Hypothalamus (tissue), 51 donors: ENCODE measurements at places on chromosomes 4 and X.

GRCh38 chr4:38667085-38667893 lies 3.3 kb downstream of the KLF3 start:
- DNase-seq: no peak

DNA sequence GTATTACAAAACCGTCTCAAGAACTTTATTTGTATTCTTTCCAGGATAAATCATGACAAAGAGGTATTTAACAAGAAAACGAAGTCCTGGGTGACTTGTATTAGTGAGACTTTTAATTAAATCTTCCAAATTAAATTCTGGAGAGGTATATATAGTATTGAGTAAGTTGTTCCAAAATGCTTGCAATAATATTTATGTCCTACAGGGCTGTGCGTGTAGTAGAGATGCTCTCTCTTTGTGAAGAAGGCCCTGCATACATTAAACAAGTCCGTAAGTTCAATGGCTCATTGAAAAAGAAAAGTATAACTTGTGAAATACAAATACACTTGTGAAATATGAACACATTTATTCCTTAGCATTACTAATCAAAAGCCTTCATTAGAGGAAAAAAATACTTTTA lies 211.4 kb downstream of the ARHGAP24 start:
- no peak for DNase-seq

DNA sequence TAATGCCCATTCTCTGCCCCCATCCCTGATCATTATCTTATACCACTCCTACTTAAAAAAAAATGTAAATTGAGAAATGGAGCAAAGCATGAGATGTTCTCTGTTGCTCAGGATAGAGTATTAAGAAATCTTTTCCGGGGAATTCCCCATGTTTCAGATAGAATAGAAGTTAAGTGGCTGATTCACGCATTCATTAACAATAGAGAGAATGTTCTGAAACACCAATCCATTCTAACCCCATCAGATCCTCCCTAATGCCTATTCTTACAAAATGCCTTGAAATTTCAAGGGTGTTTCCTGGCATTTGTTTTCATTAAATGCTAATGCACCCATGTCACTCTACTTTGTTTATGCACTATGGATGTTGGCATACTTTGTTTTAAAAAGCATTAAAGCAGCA lies 101.1 kb downstream of the AREG start:
- DNase-seq: no peak

DNA sequence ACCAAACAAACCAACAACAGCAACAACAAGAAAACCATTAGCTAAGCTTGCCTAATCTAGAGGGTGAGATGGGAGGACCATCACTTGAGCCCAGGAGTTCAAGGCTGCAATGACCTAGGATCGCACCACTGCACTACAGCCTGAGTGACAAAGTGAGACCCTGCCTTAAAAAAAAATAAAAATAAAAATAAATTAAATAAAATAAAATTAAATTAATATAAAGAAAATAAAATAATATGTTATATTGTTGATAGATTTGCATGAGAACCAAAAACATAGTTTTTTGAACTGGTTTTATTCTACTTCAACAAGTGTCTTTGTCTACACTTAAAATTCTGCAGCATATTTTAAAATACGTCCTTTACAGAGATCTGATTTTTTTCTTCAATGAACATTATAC lies 2683.1 kb downstream of the ARAP2 start:
- DNase-seq: no peak

GRCh38 chr4:141240671-141241070 lies 20.0 kb downstream of the ZNF330 start:
- no peak for DNase-seq

DNA sequence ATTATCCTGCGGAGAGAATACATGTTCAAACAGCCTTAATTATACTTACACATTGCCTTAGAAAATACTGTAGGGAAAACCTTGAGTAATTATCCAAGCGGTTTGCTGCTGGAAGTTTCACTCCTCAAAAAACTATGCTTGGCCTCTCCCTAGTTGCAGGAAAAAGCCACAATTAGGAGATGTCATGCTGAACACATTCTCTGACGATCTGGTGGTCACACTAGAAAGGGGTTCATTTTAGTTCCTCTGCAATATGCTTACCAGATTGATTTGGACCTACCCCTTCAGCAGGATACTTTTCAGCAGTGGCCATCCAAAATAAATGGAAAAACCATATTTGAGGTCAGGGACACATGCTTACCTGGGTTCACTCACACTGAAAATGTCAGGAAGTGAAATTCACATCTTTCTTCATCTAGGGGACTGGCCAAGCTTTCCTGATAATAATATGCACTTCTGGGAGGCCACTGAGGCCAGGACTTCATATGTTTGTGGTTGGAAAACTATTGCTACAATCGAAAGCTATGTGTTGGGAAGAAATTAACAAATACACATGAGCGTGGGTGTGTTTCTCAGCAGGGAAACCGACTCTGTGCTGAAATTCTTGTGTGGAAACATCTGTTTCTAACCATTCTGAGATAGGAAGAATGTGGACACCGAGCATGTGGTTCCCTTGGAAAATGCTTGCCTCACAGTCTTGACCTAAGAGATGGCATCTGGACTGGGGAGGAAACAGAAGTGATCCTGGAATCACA lies 68.8 kb downstream of the ATXN3L start:
- DNase-seq: peak; percentile 3
